Activated CD4-positive, CD25-positive, alpha-beta regulatory T cell (primary cell): ENCODE measurements at places on chromosomes 13 and 19.

- DNase-seq = no peak
Measured at GRCh38 chr13:114077933-114078325, 54.5 kb downstream of the RASA3 start.

DNA sequence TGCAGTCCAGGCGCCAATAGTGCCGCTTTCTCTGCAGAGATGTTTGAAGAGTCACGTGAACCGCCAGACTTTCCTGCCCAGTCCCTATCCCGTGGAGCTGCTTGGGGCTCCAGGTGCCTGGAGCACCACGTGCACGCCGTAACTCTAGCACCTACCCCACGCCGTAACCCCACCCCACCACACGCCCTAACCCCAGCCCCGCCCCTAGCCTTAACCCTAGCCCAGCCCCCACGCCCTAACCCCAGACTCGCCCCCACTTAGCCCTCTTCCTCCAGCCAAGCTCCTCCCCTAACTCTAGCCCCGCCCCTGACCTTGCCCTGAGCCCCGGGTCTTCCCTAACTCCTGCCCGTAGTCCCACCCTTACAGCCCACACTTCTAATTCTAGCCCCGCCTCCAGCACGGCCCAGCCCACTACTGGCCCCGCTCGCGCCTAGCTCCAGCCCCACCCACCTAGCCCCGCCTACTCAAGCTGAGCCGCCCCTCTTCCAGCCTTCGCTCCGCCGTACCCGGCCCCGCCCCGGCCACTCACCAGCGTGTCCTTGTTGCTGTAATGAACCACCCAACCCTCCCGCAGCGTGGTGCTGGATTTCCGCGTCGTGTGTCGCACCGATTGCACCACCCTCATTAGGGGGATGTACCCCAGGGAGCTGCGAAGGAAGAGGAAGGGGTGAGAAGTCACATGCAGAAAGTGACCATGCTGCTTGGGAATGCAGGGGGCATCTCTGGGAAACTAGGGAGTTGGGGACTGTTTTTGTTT, 19.5 kb downstream of the PRKD2 start:
- DNase-seq = no peak

DNA sequence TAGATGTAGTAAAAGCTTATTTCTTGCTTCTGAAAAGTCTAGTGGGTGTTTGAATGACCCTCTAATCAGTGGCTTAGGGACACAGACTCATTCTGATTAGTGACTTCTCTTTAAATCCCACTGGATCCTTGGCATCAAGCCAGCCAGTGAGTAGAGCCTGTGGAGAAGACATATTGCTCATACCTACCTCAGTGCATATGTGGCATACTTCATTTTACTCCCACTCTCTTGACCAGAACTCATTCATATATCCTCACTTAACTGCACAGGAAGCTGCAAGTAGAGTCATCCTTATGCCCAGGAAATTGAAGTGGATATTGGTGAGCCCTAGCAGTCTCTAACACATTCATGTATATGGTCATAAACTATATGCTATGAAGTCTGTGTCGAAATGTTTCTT, 148.3 kb downstream of the PDS5B start:
- no peak for DNase-seq

GRCh38 chr19:30674656-30675055, 302.5 kb downstream of the ZNF536 start:
- DNase-seq = no peak

- no peak for DNase-seq
Measured at GRCh38 chr13:31200637-31200971, 829 bp downstream of the B3GLCT start.

DNA sequence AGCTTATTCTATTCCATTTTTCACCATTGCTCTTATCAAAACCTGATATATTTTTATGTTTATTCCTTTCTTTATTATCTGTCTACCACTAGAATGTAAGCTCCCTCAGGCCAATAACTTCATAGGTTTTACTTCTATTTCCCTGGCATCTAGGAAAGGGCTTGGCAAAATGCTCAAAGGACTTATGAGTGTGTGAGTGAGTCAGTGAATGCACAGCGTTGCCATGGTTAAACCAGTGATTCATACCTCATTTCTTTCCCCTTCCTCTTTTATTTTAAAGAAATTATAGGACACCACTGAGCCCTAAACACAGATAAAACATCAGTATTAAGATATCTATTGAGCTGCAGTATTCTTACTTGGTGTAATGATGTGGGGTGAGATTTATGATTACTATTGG, 162.1 kb downstream of the GPC6 start:
- DNase-seq = no peak

GRCh38 chr19:51433043-51433442, 15.6 kb upstream of the SIGLEC10 start:
- no peak for DNase-seq

- no peak for DNase-seq
Measured at GRCh38 chr13:106385654-106386053, 149.8 kb downstream of the EFNB2 start.

- no peak for DNase-seq
Measured at GRCh38 chr13:80586356-80586755, 245.4 kb upstream of the SPRY2 start.

DNA sequence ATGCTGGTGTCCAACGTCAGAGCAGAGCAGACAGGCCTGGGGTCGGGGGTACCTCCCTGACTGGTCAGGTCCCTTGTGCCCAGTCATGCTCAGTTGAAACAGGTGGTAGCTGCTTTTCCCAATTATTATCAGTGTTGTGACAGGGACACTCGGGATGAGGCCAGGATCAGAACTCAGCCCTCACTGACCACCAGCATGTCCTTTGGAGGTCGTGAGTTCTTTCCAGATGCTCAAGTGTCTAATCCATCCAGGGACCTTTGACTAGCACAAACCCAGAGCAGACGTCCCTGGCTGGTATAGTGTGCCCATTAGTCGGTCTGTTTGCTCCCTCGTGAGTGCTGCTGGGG, 22.4 kb downstream of the MAU2 start:
- DNase-seq = no peak
